ENCODE measurements at places on chromosomes 7 and 10.

- no peak for DNase-seq
Observed at GRCh38 chr10:79241990-79242619, 105.2 kb upstream of the PPIF start.

- DNase-seq = no peak
Observed at GRCh38 chr7:106954840-106955239, 89.7 kb upstream of the PRKAR2B start.

DNA sequence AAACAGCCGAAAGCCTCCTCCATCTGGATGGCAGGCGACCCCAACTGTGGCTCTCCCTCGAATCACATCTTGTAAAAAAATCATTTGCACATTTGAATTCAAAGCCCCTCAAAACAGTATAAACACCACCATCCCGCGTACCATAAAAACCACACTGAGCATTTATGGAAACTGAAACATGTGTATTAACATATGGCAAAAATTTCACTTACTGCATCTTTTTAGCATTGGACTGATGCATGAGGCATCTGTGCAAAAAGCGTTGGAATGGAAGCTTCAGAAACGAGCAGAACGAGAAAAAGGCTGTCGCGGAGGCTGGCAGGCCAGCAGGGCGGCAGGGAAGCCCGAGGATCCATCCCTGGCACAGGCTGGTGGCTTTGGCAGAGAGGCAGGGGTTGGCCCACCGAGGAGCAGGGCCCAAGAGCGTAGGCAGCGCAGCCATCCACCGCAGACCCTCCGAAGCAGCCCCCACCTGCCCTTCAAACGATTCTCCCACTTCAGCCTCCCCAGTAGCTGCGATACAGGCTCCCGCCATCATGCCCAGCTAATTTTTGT, 39.3 kb upstream of the CUX1 start:
- no peak for DNase-seq

DNA sequence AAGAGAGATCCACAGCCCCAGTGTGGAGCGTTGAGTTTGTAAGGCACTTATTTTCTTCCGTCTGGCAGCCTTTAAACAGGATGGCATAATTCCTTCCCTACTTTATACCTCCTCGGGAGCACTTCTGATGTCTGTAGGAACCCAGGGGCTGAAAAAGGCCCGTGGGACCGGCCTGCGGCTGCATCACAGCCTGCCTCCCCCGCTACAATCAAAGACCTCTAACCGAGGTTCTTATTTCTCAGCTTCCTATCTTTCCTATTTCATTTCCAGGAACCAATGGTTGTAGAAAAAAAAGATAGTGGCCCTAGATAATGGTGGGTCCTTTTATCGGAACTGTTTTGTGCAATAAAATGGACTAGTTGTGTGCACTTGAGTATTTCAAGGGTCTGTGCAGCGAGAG, 4.1 kb upstream of the CTBP2 start:
- DNase-seq = no peak

- DNase-seq = no peak
Observed at GRCh38 chr10:124344931-124345330, 73.8 kb downstream of the OAT start.

DNA sequence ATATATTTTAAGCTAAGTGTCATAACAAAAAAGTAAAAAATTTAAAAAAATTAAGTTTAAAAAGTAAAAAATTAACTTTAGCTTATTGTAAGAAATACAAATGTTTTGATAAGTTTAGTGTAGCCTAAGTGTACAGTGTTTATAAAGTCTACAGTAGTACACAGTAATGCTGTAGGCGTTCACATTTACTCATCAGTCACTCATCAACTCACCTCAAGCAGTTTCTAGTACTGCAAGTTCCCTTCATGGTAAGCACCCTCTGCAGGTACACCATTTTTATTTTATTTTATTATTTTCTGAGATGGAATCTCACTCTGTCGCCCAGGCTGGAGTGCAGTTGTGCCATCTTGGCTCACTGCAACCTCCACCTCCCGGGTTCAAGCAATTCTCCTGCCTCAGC, 316.0 kb downstream of the FGFR2 start:
- DNase-seq = no peak

Data from CD4-positive, alpha-beta T cell (primary cell).